Fibroblast of the aortic adventitia (primary cell): ENCODE measurements at places on chromosomes 2 and 18.

- DNase-seq, result no peak
Measured at GRCh38 chr2:61753512-61753911, 100.3 kb downstream of the FAM161A start.

- DNase-seq, result peak; percentile 50
Measured at GRCh38 chr18:21853016-21853415, 112.4 kb downstream of the MIB1 start.

DNA sequence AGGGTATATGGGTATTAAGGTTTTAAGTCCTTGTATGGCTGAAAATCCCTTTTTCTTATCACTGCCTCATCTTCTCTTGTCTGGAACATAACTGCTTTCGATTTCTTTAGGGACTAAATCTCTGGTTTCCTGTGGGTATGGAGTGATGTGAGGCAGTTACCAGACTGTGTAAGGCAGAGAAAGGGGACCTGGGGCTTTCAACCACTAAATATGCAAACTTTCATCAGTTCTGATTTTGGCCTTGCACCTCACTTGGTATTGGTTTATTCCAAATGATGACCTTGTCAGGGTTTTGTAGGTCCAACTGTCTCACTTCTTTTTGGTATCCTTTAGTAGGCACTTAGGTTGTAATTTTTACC lies 9.3 kb downstream of the MAP4K4 start:
- DNase-seq, result no peak

- peak; percentile 53 for DNase-seq
Measured at GRCh38 chr2:12700989-12701388, 15.7 kb upstream of the TRIB2 start.

GRCh38 chr2:68951899-68952298 lies 794 bp downstream of the GKN2 start:
- DNase-seq, result no peak

DNA sequence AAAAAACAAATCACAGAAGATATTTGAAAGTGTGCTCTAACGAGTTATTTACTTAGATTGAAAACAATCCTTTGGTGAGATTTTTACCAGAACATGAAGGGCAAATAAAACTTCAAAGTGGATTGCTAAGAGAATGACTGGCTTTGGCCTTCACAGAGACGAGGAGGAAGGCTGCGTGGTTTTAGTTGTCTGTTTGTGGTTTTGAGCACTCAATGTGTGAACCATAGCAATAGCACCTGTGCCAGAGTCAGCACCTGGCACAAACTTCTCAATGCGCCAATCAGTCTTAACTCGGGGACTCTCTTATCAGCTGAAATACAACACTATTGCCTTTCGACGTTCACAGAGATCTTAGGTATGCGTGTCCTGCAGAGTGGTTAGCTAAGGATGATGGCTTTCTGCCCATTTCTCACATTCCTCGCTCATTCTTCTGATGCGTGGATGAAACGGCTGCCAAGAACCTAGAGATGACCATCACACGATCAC lies 70.0 kb downstream of the MBP start:
- peak; percentile 62 for DNase-seq

- peak; percentile 22 for DNase-seq
Measured at GRCh38 chr2:27162151-27163121, 13.6 kb downstream of the TCF23 start.

- peak; percentile 28 for DNase-seq
Measured at GRCh38 chr18:49075681-49076080, 124.9 kb upstream of the SMAD7 start.

GRCh38 chr18:72181241-72181764 lies 362.8 kb downstream of the CBLN2 start:
- DNase-seq, result no peak

DNA sequence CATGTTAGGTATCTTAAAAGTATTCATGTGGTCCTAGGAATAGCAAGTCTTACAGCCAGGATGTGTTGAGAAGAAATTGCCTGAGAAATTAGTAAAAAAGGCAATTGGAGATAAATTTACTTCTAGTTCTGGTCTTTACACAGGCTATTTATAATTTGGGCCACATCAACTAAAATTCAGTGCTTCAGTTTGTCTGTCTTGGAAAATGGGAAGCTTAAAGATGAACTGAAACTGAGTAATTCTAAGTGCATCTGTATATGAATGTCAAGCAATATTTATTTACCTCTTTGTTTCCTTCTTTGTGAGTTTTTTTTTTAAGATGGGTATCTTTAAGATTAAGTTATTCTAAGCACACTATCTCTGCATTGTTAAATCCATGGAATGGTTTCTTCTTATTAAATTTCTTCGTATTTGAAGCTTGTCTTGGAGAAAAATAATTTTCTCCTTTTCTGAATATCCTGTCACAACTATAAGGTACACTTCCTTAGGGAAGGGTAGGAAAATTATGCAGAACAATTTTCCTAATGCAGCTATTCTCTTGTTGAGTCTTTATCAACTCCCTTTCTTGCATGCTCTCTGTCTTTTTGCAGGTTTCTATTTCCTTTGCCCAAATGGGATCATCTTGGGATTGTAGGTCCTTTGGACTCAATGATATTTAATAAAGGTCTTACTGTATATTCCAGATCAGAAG lies 39.7 kb upstream of the MMADHC start:
- DNase-seq, result no peak

GRCh38 chr2:153509133-153509532 lies 30.6 kb upstream of the RPRM start:
- DNase-seq, result no peak

GRCh38 chr2:7417845-7418742 lies 500.9 kb downstream of the RNF144A start:
- DNase-seq, result peak; percentile 7

- no peak for DNase-seq
Measured at GRCh38 chr18:75418293-75419005, 9.1 kb downstream of the SMIM21 start.

DNA sequence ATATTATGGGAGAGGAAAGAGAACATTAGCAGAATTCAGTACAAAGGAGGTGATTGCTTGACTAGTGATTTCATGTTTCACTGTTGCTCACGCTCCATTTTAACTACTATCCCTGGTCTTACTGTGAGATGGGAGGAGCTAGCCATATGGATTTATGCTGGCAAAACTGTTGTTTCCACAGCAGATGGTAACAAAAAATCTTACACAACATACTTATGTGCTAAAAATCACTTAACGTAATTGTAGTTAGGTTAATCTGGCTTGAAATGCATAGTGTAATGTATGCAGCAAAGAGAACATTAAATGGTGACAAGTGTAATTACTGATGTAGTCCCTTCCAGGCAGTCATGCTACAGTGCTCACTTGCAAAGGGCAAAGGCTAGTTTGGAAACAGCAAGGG lies 155.6 kb upstream of the LYPD1 start:
- DNase-seq, result no peak

GRCh38 chr2:86510436-86510933 lies 52.8 kb downstream of the CHMP3 start:
- DNase-seq, result no peak

DNA sequence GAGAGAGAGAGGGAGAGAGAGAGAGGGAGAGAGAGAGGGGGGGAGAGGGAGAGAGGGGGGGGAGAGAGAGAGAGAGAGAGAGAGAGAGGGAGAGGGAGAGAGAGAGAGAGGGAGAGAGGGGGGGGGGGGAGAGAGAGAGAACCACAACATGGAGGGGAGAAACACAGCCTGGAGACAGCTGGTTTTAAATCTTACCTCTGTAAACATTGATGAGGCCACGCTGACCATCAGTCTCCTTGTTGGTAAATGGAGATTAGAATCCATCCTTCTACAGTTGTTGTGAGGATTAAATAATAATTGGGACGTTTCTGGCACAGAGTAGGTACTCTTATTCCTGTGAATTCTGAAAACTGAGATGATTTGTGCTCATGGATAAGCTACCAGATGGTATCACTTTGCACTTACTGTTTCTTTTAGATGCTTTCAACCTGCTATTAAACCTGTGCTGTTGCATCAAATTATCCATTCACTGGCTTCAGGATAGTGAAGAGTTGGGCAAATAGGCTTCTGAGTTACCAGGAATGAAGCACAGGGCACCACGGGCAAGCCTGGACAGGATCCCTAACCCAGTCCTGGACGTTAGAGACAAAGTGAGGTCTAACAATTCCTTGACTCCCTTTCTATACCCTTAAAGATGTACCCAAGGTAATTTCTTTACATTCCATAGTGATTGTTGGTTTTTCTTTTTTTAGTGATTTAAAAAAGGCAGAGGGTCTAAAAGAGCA lies 318.1 kb downstream of the ZNF521 start:
- no peak for DNase-seq

- DNase-seq, result no peak
Measured at GRCh38 chr2:134917888-134918525, 615 bp upstream of the CCNT2 start.
